Activated CD4-positive, alpha-beta memory T cell treated with anti-CD3 and anti-CD28 coated beads for 36 hours (primary cell): ENCODE measurements at places on chromosomes 6 and 20.

DNA sequence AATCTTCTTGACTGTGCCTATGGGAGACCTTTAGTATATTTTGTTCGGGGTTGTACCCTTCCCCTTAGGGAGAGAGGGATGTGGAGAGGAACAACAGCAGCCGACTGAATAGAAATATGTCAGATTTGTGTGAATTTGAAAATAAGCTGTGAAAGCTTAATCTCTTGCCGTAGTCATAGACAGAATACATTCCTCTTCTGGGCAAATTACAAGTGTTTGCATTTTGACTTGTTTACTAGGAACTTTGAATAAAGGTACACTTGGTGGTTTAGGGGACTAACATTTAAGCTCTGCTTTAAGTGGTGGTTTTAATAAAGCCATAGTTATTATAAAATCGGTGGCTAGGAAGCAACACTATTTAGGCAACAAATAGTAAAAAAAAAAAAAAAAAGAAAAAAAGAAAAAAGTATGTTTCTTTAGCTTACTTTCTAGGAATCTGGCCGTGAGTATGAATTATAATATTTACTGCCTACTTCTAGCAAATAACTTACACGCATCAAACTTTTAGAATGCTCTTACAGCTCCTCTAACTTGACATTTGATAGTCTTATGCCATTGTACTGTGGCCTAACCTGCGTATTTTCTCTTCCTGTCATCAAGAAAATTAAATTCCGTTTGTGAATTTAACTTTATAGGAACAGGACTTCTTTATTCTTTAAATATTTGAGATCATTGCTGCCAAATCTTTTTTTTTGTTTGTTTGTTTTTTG is 65.1 kb downstream of the ZBTB2 start:
- no peak for DNase-seq

DNA sequence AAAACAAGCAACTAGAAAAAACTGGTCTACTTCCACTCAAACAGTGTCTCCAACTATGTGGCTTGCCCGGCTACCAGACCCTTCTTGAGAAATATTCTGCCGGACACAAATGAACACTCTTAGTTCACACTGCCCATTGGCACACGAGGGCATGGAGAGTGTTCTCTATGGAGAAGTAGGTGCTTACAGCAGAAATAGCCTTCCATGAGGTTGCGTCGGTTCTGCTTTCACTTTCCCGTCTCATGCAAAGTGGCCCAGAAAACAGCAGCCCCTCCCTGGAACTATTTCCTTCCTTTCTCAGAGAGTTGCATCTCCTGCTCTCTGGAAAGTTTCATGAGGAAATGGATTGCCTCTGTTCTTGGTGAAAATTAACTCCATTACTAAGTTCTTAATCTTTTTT is 9.5 kb upstream of the HLA-DOA start:
- peak; percentile 22 for DNase-seq

- DNase-seq = peak; percentile 38
These were observed 87.5 kb downstream of the CRYBG1 start for GRCh38 chr6:106448000-106448426.

DNA sequence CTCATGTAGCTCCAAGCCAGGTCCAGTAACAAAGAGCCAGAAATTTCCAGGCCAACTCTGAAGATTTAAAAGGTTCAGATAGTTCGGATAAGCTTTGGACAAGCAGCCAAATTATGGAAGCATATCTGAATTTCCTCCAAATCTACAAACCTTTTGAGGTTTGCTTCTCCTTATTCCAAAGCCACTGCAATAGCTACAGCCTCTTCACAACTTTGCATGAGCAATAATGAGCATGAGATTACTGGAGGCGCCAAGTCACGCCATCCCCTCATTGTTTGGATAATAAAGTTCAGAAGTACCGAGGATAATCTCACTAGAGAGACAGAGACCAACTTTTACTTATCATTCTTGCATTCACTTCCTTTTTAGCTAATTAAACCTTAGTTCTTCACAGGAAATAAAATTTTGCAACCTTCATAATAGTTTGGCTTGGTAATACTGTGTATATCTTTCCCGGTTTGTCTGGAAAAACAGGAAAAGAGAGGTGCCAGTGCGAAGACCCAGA is 329.6 kb upstream of the RSPO3 start:
- no peak for DNase-seq

DNA sequence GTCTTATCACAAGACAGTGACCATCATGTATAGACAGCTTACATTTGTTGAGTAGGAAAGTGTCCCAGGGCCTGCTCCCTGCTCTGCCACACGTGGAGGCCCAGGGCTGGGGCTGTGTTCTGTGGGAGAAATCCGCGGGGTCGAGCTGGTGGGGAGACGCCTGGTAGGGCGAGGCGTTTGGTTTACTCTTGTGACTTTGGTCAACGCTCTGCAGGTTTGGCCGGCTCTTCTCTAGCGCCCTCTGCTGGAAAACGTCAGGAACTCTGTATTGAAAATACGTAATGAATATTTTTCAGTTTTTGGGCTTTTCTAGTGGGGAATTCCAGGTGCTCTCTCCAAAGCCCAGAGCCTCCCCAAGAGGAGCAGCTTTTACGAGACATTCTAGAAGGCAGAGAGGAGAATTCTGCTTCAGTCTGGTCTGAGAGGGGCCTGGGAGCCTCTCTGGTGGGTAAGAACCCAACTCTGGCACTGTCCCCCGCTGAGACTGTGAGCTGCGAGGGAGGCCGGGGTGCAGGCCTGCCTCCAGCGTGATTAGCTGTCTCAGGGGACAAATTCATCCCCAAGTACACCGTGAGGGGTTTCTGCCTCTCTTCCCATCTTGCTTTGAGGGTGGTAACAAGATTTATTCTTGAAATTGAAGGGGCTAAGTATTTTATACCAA is 112.6 kb upstream of the RALGAPA2 start:
- peak; percentile 59 for DNase-seq

DNA sequence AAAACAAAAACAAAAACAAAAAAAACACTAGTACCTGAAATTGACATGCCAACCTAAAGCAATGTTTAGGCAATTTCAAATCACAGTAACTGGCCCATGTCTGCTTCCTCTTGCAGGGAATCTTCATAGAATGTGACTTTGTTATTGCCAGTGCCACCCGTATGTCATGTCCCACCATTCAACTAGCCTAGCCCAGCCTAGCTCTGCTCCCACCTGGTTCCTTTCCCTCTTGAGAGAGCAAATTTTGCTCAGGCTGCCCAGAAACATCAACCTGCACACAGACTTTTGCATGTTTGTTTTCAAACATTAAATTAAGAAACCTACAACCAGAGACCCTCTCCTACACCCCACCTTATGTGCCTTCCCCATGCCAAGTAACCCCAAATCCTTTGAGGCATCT is 124.8 kb upstream of the SLC2A12 start:
- no peak for DNase-seq

GRCh38 chr6:53035549-53036213 is 29.5 kb upstream of the FBXO9 start:
- DNase-seq = no peak

GRCh38 chr6:88360203-88360797 is 194.2 kb upstream of the CNR1 start:
- no peak for DNase-seq
